ENCODE measurements at places on chromosomes 2 and 18. TPM values are rescaled to one million over a fixed set of nuclear protein-coding genes. Genes with fewer than 3 reads are reported as not detected.

- H3K27me3 ChIP-seq = no peaks in the 10 kb centered on the region
- no peak for DNase-seq
- no peaks in the 10 kb centered on the region for H3K4me1 ChIP-seq
- H3K27ac ChIP-seq = no peak overlapping the region
- no peak overlapping the region for H3K4me3 ChIP-seq
- no peaks in the 10 kb centered on the region for H3K36me3 ChIP-seq
Measured at GRCh38 chr18:25123438-25124232, 228.3 kb downstream of the ZNF521 start.

- H3K27me3 ChIP-seq = no peaks in the 10 kb centered on the region
- no peaks in the 10 kb centered on the region for H3K4me1 ChIP-seq
- no peak overlapping the region for H3K27ac ChIP-seq
Measured at GRCh38 chr2:67243919-67244318, 153.2 kb upstream of the ETAA1 start.

GRCh38 chr18:56312551-56313335 is 325.6 kb downstream of the TXNL1 start:
- no peaks in the 10 kb centered on the region for H3K36me3 ChIP-seq
- H3K4me1 ChIP-seq = no peaks in the 10 kb centered on the region
- no peaks in the 10 kb centered on the region for H3K27me3 ChIP-seq
- H3K27ac ChIP-seq = no peak overlapping the region

GRCh38 chr2:217279140-217279539 is 419.3 kb upstream of the TNP1 start:
- no peaks in the 10 kb centered on the region for H3K36me3 ChIP-seq
- peak overlapping the region; percentile 56 for H3K27ac ChIP-seq
- DNase-seq = no peak

DNA sequence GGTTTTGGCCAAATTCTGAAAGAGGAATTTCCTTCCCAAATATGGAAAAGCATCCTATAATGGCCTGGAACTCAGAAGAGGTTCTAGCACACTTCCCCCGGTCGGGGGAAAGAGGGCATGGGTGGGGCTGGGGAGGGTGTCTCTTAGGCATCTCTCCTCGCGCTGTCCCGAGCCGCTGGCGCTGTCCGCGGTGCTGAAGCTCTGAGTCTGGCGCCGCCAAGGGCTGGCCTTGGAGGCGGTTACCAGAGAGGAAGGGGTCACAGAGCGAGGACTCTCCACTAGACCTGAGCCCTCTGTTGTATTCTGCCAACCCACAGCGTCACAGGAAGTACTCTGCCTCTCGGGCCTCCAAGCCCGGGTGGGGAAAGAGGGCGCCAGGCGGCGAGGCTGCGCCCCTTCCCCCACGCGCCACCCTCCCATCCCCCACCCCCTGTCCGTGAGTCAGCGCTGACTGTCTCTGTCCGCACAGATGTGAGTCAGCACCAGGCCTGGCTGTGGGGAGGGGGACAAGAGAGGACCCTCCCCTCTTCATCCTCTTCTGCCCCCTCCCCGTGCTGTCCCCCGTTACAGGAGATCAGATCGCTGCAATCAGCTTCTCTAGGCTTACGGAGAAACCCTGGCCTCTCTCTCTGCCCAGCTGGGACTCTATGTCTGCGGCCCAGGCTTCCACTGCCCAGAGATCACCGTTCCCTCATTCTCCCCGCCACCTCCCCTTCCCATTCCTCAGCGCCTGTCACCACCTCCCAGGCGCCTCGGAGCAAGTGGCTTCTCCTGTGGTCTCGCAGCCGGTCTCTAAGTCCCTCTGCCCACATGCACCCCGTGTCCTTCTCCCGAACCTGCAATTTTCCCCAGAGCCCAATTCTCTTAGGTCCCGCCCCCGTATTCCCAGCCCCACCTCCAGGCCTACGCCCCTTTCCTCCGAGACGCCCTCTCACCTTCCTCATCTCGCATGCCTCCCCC is 779 bp downstream of the PTPRN start:
- DNase-seq = peak; percentile 53
- no peak overlapping the region for H3K4me3 ChIP-seq
- peaks cover 71% of the 10 kb centered on the region for H3K27me3 ChIP-seq
- H3K27ac ChIP-seq = no peak overlapping the region
- H3K36me3 ChIP-seq = no peaks in the 10 kb centered on the region

Gene HTRA2
- total RNA-seq = 8.6 TPM

Gene AGXT
- total RNA-seq = 0.32 TPM

Gene CNGA3
- total RNA-seq = 1.6 TPM

Gene CCDC68
- 72.9 TPM for total RNA-seq
